ENCODE measurements at places on chromosomes 5 and 9. TPM values are rescaled to one million over a fixed set of nuclear protein-coding genes. Genes with fewer than 3 reads are reported as not detected.

MCTP1 gene
- 3.6 TPM for total RNA-seq

GPBP1 gene
- total RNA-seq: 104 TPM

GFPT2 gene
- 136 TPM for total RNA-seq

TSSK1B gene
- total RNA-seq: not detected

INSL6 gene
- not detected for total RNA-seq

DNA sequence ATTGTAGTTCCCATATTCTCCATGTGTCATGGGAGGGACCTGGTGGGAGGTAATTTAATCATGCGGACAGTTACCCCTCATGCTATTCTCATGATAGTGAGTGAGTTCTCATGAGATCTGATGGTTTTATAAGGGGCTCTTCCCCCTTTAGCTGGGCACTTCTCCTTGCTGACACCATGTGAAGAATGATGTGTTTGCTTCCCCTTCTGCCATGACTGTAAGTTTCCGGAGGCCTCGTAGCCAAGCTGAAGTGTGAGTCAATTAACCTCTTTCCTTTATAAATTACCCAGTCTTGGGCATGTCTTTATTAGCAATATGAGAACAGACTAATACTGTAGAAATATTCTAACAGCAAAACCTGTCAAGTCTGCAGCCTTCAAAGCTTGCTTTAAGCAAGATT is 293.2 kb downstream of the CTNND2 start:
- DNase-seq: no peak

DNA sequence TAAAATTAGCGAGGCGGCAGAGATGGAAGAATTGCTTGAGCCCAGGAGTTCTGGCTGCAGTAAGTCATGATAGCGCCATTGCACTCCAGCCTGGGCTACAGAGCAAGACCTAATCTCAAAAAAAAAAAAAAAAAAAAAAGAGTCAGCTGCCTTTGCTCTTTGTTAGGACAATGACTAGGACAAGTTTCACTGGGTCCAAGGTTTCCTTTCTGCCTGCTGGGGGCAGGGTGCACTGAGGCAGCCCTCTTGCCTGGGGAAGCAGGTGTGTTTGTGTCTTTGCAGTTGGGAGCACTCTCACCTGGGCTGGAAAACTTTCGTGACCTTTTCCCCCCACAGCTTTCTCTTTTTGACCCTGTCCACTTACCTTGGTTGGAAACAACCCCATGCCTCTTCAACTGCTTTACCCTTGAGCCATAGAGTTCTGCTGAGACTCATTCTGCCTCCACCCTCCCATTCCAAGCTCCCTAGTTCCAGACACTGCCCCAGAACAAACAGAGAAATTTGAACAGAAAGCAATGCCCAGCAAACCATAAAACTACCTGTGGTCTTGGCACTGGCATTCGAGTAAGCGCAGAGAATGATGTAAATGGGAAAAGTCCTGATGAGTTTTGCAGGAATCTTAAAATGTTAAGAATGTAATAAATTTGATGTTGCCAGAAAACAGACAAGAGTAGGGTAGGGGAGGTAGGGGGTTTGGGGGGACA is 17.0 kb upstream of the MYO10 start:
- no peak for DNase-seq

- DNase-seq: no peak
Observed at GRCh38 chr9:21322911-21323461, 12.2 kb downstream of the KLHL9 start.

DNA sequence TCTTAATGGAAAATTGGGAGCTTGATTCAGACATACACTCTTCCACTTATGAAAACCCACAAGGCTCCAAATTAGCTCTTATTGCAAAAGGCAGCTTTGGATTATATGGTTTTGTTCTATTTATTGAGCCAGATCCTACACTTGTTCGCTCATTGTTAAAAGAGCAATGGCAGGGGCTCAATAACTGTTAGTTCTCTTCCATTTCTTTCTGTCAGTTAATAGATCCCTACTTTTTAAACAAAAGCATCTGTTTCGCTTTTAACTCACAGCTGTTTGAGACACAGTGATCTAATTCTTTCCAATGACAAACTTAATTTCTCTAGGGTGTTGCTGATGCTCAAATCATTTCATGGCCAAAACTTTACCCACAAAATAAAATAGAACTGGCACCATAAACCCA is 11.7 kb downstream of the C5 start:
- DNase-seq: no peak

All from WTC11 (cell line).